ENCODE measurements at places on chromosomes 7 and 10. TPM values are rescaled to one million over a fixed set of nuclear protein-coding genes. Genes with fewer than 3 reads are reported as not detected.

DNAH11 gene
- 1.3 TPM for total RNA-seq

LRRD1 gene
- total RNA-seq, result not detected

UCMA gene
- not detected for total RNA-seq

YAE1 gene
- 12.1 TPM for total RNA-seq

TAS2R41 gene
- 0.29 TPM for total RNA-seq

DNA sequence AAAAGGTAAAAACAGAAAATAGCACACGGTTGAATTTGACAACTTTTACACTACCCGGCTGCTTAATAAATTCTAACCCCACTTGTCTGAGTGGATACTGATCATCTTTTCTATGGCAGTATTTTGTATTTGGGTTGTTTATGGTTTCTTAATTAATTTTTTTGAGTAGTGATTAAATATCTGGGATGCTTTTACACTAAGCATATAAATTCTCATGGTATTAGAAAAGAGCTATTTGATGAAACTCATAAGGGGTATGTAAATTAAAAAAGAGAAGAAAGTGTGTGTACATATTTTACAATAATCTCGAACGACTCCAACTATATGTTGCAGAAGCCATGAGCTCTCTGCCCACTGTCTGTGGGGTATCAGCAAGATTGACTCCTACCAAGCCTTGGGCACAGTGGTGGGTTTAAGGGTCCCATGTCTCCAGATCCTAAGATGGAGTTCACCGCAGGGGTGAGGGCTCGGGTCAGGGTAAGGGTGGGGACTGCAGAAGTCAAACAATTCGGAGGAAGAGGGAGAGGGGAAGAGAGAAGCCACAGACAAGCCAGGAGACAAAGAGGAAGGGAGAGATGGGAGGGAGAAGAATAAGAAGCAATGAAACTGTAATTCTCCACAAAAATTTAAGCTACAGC is 7.6 kb upstream of the HOXA13 start:
- no peak for DNase-seq

GRCh38 chr7:111763221-111763801 is 201.0 kb upstream of the IMMP2L start:
- DNase-seq, result no peak

- no peak for DNase-seq
These were observed 9.3 kb downstream of the RASGEF1A start for GRCh38 chr10:43257347-43258210.

DNA sequence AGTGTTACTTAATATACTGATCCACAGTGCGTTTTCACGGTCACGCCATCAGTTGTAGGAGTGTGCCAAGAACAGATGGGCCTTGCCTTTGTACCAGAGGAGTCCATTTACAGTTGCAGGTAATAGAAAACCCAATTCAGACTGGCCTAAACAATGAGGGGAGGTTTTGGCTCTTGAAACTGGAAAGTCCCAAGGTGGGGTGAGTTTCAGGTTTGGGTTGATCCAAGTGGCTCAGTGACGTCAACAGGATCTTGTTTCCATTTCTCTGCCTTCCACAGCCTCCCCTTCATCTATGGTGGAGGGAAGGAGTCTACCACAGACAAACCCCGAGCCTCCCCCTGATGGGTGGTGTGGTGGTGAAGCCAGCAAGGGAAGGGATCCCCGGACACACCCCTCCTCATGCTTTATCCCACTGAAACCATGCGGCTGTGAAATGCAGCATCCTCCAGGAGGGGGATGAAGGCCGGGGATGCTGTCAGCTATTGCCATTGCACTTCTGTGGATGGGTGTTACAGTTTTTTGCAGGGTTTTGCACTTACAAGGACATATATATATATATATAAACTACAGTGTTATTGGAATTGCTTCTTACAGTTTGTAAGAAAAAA is 14.8 kb upstream of the SH2D4B start:
- no peak for DNase-seq

DNA sequence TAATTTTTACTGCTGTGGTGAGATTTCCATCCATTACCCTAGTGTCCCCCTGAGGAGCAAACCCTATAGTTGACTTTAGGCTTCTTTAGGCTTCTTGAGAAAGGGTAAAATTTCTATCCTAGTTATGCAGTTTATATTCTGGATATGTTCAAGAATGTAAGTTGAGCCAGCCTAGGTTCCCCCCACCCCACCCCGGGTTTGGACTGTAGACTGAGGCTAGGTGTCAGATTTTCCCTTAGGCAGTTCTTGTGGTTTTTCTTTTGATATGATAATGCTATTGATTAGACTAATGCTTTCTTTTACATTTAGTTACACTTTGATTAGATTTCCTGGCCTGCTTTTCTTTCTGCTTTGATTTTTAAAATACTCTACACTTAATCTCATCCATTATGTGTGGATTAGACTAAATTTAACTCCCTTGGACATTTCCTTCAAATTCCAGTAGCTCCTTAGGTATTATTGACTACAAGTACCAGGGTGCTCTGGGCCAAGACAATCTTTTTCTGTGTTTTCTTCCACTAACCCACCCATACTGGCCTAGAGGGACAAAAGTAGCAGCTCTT is 37.7 kb downstream of the NRF1 start:
- no peak for DNase-seq

DNA sequence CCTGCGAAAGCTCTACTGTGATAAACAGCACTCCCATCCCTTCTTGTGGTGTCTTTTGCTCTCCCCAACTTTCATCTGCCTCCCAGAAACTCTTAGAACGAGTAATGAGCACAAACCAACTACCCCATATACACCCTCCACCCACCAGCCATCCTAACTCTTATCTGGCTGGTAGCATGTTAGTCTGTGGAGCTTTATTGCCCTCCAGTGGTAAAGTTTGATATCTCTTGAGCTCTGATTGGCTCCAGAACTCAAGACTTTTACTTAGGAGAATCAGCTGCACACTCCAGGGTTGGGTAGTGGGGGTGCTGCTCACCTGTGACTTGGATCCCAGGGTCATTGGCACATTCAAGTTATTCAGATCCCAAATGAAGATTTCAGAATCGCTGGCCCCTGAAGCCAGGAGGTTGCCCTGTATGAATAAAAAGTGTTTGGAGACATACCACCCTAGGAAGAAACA is 10.9 kb downstream of the SEC31B start:
- peak; percentile 82 for DNase-seq

DNA sequence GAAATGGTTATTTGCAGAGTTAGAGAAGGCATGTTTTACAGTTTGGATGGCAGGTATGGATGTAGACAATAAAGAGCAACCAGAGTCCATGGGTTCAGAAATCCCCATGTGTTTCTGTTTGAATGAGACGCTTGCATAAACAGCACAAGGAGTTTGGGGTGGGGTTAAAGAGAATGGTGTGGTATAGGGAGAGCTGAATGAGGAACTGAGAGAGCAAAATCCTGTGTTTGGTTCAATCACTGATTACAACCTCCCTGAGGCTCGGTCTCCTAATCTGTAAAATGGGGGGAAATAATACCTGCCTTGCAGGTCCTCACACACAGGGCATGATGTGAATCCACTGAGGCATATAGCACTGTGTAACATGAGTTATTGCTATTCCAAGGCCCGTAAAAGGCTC is 23.7 kb downstream of the CAV1 start:
- no peak for DNase-seq

DNA sequence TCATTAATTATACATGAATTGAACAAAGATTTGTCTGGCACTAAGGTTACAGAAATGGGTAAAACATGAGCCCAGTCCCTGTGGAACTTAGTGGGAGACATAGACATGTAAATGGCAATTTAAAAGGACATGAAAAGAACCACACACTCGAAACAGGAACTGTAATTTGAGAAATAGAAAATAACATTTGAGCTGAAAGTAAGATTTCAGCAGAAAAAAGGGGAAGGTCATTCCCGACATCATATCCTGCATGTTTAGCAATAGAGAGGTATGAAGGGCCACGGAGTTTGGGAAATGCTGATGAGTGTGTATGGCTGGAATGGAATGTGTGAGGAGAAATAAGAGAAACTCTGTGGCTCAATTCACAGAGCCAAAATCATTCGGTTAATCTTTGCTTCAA is 175.4 kb upstream of the AHR start:
- DNase-seq, result no peak
